ENCODE measurements at places on chromosomes 1 and 21.

- no peak for DNase-seq
These were observed 37.5 kb downstream of the HIVEP3 start for GRCh38 chr1:41880950-41881885.

GRCh38 chr1:15540186-15540585 is 13.5 kb downstream of the DNAJC16 start:
- no peak for DNase-seq

- DNase-seq = no peak
These were observed 52.0 kb downstream of the TAS1R2 start for GRCh38 chr1:18807334-18808063.

DNA sequence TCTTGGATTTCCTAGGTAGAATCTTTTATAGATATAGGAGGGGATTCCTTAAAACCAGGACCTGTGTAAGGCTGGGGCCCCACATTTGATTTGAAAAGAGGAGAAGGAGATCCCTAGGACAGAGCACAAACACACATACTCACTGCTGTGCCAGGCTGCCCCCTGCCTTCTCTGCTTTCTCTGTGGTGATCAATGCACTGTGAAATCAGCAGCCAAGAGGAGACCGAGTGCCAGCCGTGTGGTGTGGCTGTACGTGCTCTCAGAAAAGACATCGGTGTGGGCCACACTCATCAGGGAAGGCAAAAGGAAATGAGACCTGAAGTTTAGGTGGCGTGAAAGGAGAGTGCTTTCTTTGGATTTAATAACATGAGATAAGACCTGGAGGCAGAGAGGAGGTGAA is 194.2 kb downstream of the ZSCAN20 start:
- DNase-seq = no peak

DNA sequence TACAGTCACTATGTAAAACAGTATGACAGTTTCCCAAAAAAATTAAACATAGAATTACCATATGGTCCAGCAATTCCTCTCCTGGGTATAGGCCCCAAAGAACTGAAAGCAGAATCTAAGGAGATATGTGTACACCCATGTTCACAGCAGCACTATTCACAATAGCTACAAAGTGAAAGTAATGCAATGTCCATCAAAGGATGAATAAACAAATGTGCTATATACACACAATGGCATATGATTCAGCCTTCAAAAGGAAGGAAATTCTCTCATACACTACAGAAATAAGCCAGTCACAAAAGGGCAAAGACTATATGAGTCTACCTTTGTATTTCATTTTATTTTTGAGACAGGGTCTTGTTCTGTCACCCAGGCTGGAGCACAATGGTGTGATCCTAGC is 120.4 kb downstream of the TOMM20 start:
- no peak for DNase-seq

- no peak for DNase-seq
These were observed 101.3 kb upstream of the KCNE2 start for GRCh38 chr21:34262469-34262845.

DNA sequence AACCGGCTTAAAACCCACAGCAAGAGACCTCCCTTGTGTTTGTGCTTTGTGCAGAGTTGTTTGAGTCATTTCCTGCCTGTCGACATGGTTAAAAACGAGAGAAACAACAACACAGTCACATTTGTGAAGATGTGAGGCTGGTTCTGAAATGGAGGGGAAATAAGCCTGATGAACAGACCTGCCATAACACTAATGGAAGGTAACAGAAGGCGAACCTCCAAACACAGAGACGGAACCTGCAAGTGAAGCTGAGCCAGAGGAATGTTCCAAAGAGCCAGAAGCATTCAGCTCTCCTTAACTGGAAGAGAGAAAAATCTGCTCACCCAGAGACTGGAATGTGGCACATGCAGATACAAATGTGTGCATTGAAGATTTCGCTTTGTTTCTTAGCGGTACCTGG is 53.2 kb upstream of the RAVER2 start:
- no peak for DNase-seq

DNA sequence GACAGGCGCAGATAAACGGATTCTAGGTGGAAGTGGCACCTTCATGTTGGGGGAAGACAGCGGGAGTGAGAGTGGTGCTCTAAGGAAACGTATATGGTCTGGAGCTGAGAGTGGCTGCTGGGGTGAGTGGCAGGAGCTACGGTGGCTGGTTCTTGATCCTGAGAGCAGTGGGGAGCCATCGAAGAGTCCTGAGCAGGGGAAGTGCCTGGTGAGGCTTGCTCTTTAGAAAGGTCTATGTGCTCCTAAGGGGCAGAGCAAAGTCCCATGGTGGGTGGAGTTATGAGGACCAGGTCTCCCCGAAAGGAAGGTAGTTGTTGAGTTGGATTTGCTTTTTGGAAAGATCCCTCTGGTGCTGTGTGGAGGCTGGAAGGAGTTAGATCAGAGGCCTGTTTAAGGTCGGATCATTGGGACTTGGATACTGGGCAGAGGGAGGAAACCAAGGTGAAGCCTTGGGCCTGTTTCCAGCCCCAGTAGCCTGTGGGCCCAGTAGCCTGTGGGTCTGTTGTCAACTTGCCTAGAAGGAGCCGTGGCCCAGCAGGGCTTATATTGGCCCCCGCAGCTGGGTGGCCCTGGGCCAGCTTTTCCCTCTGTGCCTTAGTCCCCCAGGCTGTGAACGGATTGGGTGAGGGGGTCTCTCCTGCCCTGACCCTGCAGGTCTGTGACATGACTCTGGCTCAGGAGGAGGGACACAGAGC is 33.0 kb downstream of the ACOT11 start:
- no peak for DNase-seq

DNA sequence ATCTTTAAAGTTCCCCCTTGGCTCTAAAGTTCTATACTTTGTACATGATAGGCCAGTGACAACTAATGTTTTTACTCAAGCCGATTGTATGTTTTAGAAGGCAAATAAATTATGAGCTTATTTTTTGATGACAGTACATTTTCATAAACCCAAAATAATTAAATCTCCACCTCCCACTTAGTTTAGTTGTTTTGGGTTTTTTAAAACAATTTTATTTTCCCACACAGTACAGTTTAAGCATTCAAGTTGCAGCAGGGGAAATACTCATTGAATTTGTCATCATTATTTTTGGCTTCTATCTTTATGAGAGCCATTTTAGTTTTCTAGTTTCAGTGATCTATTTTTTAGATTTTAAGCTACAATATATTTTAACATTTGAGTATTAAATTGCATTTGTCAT is 93.6 kb downstream of the OLFML2B start:
- no peak for DNase-seq

DNA sequence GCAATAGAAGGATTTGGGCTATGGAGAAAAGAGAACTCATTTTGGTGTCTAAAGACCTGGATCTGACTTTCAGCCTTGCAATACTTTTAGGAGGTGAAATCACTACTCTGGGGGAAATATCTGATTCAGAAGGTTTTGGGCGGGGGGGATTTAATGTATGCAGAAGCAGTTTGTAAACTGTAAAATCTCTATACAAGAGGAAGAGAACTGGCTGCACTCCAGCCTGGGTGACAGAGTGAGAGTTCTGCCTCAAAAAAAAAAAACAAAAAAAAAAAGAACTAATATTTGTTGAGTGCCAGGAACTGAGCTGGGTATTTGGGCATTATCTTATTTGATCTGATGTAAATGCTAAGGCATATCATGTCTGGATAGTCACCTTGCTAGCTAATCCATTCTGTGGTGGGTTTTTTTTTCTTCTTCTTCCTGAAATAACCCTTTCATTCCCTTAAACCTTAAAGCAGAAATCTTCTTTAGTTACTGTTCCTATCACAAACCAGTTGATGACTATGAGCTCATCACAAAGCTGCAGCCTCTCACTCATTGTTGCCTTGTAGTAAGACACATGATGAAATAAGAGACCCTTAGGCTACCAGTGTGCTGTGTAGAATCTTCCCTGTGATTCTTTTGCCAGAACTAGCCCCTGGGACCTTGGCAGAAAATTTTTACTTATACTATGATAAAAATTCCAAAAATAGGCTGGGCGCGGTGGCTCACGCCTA is 35.6 kb upstream of the SLC16A1 start:
- DNase-seq = no peak

DNA sequence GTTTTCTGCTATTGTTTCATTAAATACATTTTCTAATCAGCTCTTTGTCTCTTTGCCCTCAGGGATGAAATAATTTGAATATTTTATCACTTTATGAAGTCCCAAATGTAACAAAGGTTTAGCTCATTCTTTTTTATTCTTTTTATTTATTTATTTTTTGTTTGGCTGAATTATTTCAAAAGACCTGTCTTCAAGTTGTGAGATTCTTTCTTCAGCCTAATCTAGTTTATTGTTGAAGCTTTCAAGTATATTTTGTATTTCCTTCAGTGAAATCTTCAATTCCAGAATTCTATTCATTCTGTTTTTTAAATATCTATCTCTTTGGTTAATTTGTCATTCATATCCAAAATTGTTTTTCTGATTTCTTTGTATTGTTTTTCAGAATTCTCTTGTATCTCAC is 10.8 kb downstream of the LY9 start:
- no peak for DNase-seq

- no peak for DNase-seq
These were observed 20.6 kb upstream of the KCNJ15 start for GRCh38 chr21:38236232-38236631.
